T-cell (primary cell): ENCODE measurements at places on chromosomes 13 and 19. TPM values are rescaled to one million over a fixed set of nuclear protein-coding genes. Genes with fewer than 3 reads are reported as not detected.

CLEC17A gene
- total RNA-seq = 1.1 TPM

LIM2 gene
- total RNA-seq = not detected

OR10H4 gene
- total RNA-seq = not detected

DNA sequence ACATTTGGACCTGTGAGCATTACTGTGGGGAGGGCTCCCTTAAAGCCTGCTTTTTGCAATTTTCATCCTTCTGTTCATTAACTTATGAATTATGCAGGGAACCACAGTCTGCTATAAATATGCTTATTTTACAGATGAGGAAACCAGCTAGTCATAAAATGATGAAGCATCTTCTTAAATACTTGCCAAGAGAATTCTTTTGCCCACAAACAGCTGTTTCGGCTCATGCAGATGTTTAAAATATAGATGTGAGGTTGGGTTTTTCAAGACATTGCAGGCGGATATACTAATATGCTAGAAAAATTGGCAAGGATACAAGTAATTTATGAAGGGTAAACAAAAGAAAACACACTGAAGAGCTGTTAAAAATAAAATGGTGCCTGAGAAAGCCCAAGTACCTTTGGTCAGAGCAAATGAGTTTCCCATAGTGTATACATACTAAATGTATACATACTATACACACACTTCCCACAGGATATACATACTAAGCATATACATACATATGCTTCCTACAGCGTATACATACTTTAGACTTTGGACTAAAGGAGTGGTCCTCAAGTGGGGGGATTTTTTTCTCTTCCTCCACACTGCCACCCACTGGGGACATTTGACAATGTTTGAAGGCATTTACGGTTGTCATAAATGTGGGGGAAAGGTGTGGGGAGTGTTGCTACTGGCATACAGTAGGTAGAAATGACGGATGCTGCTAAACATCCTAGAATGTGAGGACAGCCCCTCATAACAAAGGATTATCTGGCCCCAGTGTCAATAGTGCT lies 164.9 kb upstream of the CSNK1A1L start:
- no peak overlapping the region for H3K4me3 ChIP-seq
- H3K27me3 ChIP-seq = peaks cover 3% of the 10 kb centered on the region

- H3K4me3 ChIP-seq = no peak overlapping the region
- H3K36me3 ChIP-seq = no peaks in the 10 kb centered on the region
- H3K27ac ChIP-seq = no peak overlapping the region
- H3K4me1 ChIP-seq = no peaks in the 10 kb centered on the region
Observed at GRCh38 chr13:25214491-25215252, 42.6 kb upstream of the AMER2 start.

CAPN12 gene
- 8.8 TPM for total RNA-seq

C1QTNF9 gene
- total RNA-seq = not detected
